Activated naive CD4-positive, alpha-beta T cell treated with anti-CD3 and anti-CD28 coated beads for 36 hours (primary cell): ENCODE measurements at places on chromosomes 2 and 18. TPM values are rescaled to one million over a fixed set of nuclear protein-coding genes. Genes with fewer than 3 reads are reported as not detected.

GRCh38 chr2:118103951-118104940 lies 16.0 kb downstream of the INSIG2 start:
- H3K4me3 ChIP-seq = no peak overlapping the region
- DNase-seq = no peak
- H3K27ac ChIP-seq = no peak overlapping the region
- peaks cover 11% of the 10 kb centered on the region for H3K4me1 ChIP-seq
- peaks cover 46% of the 10 kb centered on the region for H3K36me3 ChIP-seq

DNA sequence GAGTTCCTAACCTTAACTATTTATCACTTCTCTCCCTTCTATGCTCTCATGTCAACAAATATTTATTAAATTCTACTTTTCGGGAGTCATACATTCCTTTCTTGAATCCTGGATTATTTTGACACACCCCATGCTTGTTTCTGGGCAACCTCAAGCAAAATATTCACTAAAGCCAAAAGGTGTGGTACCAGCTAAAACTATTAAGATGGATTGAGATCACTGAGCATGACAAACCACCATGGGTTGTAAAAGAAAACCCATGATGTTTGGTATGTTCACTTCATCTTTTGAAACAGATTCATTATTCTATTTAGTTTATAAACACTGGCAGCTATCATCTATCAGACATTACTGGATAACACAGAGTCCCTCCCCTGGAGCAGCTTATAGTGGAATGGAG lies 32.5 kb downstream of the DPP4 start:
- H3K27me3 ChIP-seq = no peaks in the 10 kb centered on the region
- H3K27ac ChIP-seq = no peak overlapping the region
- no peaks in the 10 kb centered on the region for H3K4me1 ChIP-seq
- no peak overlapping the region for H3K4me3 ChIP-seq

GRCh38 chr2:95320986-95321767 lies 24.0 kb downstream of the KCNIP3 start:
- H3K27ac ChIP-seq = no peak overlapping the region
- H3K36me3 ChIP-seq = no peaks in the 10 kb centered on the region
- no peaks in the 10 kb centered on the region for H3K27me3 ChIP-seq
- no peak for DNase-seq

DNA sequence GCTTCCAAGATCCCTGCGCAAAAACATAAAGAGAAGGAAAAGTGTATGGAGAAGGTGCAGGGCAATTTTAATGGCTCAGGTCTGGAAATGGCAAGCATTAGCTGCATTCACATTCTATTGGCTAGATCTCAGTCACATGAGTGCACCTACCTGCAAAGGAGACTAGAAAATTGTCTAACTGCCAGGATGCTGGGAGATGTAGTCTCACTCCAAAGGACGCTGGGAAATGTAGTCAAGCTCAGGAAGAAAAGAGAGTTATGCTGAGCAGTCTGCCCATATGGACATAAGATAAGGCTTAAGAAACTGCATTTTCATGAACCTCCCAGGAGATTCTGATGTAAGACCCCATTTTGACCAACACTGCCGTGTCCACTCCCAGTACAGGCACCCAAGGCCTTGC lies 9.5 kb upstream of the KLHL29 start:
- no peak for DNase-seq
- peaks cover 6% of the 10 kb centered on the region for H3K4me1 ChIP-seq
- no peaks in the 10 kb centered on the region for H3K36me3 ChIP-seq
- H3K27me3 ChIP-seq = peaks cover 5% of the 10 kb centered on the region
- H3K4me3 ChIP-seq = no peak overlapping the region
- no peak overlapping the region for H3K27ac ChIP-seq

DNA sequence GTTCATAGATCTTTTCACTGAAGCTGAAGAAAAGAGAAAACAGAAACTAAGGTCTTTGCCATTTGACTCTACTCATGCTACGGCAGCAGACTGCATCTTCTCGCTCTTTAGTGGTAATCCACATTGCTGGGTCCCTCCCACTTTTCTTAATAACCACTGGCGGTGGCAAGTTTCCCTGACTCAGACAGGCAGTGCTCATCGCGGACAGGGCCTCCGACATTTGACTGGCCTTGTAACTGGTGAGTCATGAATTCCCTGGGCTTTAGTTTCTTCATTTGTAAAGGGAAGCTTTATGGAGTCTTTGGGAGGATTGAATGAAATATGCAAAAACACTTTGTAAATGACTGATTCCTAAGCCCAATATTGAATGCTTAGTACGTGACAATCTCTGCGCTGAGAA lies 238.2 kb upstream of the RBBP8 start:
- no peak overlapping the region for H3K4me3 ChIP-seq
- peaks cover 5% of the 10 kb centered on the region for H3K27me3 ChIP-seq
- H3K27ac ChIP-seq = no peak overlapping the region
- no peaks in the 10 kb centered on the region for H3K4me1 ChIP-seq
- no peaks in the 10 kb centered on the region for H3K36me3 ChIP-seq

Gene TOGARAM2
- 1.2 TPM for total RNA-seq

DNA sequence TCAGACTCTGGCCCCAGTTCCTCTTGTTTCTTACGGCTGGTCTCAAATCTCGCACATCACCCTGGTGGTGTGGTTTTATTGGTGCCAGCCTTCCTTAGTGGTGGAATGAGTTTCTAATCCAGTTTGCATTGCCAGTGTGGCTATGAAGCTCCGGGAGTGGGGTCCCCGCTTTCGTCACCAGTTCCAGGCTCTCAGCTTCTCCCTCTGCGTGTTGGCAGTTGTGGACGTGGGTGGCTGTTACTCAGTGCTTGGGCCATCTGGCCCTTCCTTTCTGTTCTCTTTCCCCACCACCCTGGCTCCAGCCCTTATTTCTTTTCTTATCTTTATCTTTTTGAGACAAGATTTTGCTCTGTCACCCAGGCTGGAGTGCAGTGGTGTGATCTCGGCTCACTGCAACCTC lies 30.1 kb downstream of the EFR3B start:
- H3K4me1 ChIP-seq = no peaks in the 10 kb centered on the region
- H3K27me3 ChIP-seq = peaks cover 2% of the 10 kb centered on the region
- no peak overlapping the region for H3K4me3 ChIP-seq

DNA sequence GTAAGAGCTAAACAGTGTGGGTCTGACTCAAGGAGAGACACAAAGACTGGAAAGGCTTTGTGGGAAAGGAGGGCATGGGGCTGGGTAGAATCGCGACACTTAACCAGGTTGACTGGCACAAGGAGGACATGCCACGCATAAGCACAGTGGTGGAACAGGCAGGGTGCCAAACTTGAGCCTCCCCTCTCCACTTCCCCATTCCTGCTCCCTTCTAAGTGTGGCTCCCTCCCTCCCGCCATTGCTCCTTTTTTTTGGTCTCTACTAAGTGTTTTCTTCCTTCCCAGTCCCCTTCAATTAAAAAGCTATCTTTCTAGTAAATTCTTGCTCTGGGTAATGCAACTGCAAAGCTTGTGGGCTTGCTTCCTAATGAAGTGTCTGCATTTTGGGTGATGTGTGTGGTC lies 40.3 kb upstream of the ZFP36L2 start:
- DNase-seq = no peak
- no peak overlapping the region for H3K4me3 ChIP-seq
- H3K27ac ChIP-seq = no peak overlapping the region
- H3K4me1 ChIP-seq = no peaks in the 10 kb centered on the region

GRCh38 chr2:191506515-191506914 lies 171.4 kb upstream of the NABP1 start:
- H3K27me3 ChIP-seq = peaks cover 5% of the 10 kb centered on the region
- no peaks in the 10 kb centered on the region for H3K36me3 ChIP-seq
- no peak for DNase-seq
- H3K4me1 ChIP-seq = no peaks in the 10 kb centered on the region

- H3K4me1 ChIP-seq = no peaks in the 10 kb centered on the region
- H3K4me3 ChIP-seq = no peak overlapping the region
- peaks cover 20% of the 10 kb centered on the region for H3K27me3 ChIP-seq
- H3K27ac ChIP-seq = no peak overlapping the region
Measured at GRCh38 chr2:240109386-240109785, 26.7 kb downstream of the COPS9 start.

GRCh38 chr2:95220449-95220848 lies 13.1 kb downstream of the ZNF892 start:
- H3K27ac ChIP-seq = no peak overlapping the region
- H3K4me3 ChIP-seq = no peak overlapping the region
- no peak for DNase-seq
- H3K27me3 ChIP-seq = no peaks in the 10 kb centered on the region
- no peaks in the 10 kb centered on the region for H3K4me1 ChIP-seq
- H3K36me3 ChIP-seq = peaks cover 64% of the 10 kb centered on the region

DNA sequence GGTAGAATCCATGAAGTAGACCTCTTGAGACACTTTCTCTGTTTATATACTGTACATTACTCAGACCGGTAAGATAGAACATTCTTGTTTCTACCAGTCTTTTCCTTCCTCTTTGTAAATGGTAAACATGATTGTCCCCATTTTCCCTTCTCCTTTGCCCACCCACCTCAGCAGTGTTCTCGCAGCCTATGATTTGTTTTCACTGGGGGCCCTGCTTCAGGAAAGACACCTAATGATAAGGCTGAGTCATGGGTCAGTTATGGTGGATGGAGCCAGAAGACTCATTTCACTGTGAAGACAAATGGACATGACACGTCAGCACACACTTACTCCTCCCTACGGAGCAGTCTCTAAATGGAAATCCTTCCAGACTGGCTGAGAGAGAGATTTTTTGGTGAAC lies 23.7 kb downstream of the CENPO start:
- no peak overlapping the region for H3K4me3 ChIP-seq
- H3K36me3 ChIP-seq = peaks cover 53% of the 10 kb centered on the region
- H3K27ac ChIP-seq = no peak overlapping the region
- no peaks in the 10 kb centered on the region for H3K27me3 ChIP-seq
- no peak for DNase-seq

GRCh38 chr18:3451183-3451988 lies 1.4 kb downstream of the TGIF1 start:
- peaks cover 56% of the 10 kb centered on the region for H3K4me1 ChIP-seq
- H3K4me3 ChIP-seq = peak overlapping the region; percentile 89
- H3K36me3 ChIP-seq = peaks cover 15% of the 10 kb centered on the region
- peak; percentile 93 for DNase-seq
- peak overlapping the region; percentile 99 for H3K27ac ChIP-seq
- H3K27me3 ChIP-seq = no peaks in the 10 kb centered on the region

Gene DPYSL5
- total RNA-seq = not detected

DNA sequence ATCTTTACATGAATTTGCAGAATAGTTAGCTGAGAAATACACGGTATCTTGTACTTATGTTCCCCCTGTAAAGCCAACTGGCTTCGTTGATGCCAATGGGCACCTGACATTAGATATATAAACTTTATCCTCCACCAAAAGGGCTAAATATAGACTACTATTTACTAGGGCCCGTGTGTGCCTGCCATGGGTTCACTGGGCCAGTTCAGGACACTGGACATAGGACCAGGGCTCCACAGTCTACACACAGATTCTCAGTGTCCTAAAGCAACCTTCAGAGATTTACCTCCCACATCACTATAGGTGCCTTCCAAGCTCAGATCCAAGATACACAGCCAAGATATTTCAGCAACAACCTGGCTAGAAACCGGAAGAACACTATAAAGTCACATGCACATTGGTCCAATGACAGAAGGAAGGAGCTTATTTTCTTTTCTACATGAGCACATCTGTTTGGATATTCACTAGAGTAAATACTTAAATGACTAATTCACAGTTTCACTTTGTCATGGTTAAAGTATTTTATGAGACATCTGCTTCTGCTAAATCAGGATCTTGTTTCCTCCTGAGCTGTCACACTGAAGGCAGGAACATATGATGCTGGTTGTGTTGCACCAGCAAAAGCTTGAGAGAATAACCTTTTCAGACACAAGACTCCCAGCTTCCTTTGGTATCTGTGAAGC lies 95.1 kb downstream of the MYO5B start:
- H3K27ac ChIP-seq = no peak overlapping the region
- H3K4me3 ChIP-seq = no peak overlapping the region
- peaks cover 31% of the 10 kb centered on the region for H3K27me3 ChIP-seq

DNA sequence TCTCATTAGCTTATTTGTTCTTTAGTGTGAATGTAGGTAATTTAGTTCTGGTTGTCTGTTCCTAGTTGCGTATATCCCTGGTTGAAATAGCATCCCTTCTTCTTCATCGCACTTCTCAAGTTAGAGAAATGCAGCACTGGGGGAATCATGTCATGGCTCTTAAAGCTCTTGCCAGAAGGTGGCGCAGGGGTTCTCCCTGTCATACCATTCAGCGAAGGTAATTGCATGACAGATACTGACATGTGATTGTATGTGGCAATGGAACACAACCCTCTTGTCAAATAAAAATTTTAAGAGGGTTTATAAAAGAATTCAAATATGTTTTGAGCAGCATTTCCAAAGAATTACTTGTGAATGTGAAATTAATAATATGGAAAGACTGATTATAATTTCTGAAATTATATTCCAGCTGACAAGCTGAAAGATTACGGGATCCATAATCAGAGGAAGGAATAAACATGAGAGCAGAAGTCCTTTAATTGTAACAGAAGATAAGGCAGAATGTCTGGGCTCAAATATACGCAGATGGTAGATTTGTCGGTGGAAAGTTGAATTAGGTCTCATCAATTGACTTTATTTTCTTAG lies 411.7 kb downstream of the DSEL start:
- no peaks in the 10 kb centered on the region for H3K4me1 ChIP-seq
- H3K4me3 ChIP-seq = no peak overlapping the region
- DNase-seq = peak; percentile 65
- no peaks in the 10 kb centered on the region for H3K36me3 ChIP-seq

Gene CCT4
- total RNA-seq = 363 TPM

- DNase-seq = no peak
- peaks cover 25% of the 10 kb centered on the region for H3K4me1 ChIP-seq
Measured at GRCh38 chr18:3499501-3499900, 49.5 kb downstream of the TGIF1 start.

DNA sequence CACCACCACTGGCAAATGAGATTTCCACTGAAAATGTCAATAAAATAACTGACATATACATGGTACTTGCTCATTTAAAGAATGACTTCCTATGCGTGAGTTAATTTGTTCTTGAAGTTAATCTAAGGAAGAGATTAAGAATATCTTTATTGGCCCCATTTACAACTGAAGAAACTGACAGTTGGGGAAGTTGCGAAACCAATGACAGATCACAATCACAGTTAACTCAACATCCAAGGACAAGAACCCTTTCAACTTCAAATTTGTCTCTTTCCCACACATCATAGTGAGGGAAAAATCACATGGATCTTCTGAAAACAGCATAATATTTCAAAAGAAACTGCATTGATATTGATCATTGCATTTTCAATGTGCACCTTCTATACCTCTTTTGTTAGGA lies 565.4 kb downstream of the IRS1 start:
- H3K27me3 ChIP-seq = peaks cover 10% of the 10 kb centered on the region
- H3K4me1 ChIP-seq = no peaks in the 10 kb centered on the region
- H3K36me3 ChIP-seq = no peaks in the 10 kb centered on the region
- DNase-seq = no peak
- no peak overlapping the region for H3K4me3 ChIP-seq

GRCh38 chr18:4455113-4455811 lies at the start of gene DLGAP1:
DLGAP1 (minus strand) TSS chr18:4455307.
- peaks cover 9% of the 10 kb centered on the region for H3K36me3 ChIP-seq
- H3K4me3 ChIP-seq = no peak within 1 kb of the TSS
- peaks cover 10% of the 10 kb centered on the region for H3K4me1 ChIP-seq
- no peak within 1 kb of the TSS for H3K27ac ChIP-seq

- H3K4me3 ChIP-seq = no peak overlapping the region
- no peak for DNase-seq
- H3K27ac ChIP-seq = no peak overlapping the region
- H3K4me1 ChIP-seq = no peaks in the 10 kb centered on the region
Measured at GRCh38 chr2:138007431-138007830, 43.2 kb downstream of the HNMT start.
